Lower leg skin (tissue), 4 donors: ENCODE measurements at places on chromosomes 3 and 15.

DNA sequence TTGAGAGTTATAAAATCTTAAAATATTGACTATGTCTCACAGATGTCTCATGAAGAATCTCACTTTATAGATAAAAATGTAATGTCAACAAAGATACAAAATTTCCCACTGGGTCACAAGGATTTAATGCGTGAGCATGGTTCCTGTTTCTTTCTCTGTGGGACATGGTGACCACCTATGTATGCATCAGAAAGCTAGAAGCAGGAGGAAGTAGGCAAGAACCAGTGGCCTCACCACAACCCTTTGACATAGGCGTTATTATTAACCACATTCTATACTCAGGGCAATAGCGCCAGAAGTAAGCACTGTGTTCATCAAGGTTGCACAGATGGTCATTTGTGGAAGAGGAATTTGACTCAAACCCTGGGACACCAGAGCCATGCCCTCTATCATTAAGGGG lies 11.7 kb upstream of the ADAMTS17 start:
- no peak for DNase-seq

- DNase-seq: no peak
These were observed at the start of gene ARNT2 for GRCh38 chr15:80404057-80404760. TSS of gene ARNT2 (plus strand) at chr15:80404382. CDS start at chr15:80404516, 134 bp downstream.

DNA sequence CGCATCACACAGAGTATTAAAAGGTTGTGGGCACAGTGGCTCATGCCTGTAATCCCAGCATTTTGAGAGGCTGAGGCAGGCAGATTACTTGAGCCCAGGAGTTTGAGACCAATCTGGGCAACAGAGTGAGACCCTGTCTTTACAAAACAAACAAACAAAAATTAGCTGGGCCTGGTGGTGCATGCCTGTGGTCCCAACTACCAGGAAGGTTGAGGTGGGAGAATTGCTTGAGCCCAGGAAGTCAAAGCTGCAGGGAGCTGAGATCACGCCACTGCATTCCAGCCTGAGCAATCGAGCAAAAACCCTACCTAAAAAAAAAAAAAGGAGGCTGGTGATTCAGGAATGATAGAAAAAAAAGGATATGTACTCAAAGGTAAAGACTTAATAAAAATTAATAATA lies 28.2 kb upstream of the ST6GAL1 start:
- DNase-seq: no peak

DNA sequence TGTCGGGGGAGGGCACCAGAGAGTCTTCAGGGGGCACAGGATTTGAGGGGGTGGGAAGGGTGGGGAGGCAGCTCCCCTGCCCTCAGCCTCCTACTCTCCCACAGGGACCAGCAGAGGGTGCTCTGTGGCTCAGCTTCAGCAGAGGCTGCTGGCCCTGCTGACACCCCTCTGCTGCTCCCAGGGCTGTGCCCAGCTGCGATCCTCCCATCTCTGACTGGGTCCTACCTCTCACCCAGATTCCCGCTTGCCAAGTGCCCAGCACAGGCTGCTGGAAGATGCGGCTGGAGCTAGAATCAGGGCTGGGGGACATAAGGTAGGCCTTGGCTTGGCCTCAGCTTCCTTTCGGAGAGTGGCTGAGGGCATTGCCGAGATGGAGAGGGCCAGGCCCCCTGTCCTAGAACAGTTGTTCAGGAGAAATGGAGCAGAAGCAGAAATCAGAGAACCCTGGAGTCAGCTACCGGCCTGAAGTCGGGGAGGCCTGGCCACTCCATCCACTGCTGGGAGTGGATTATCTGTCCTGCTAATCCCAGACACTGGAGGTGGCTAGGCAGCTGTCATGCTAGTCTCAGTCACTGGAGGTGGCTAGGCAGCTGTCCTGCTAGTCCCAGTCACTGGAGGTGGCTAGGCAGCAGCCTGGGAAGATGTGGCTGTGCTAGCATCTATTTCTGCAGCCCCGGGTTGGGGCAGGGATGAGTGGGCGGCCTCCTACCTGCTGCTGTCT lies 3.9 kb downstream of the GRM2 start:
- DNase-seq: no peak

GRCh38 chr3:156787001-156787400 lies 39.2 kb upstream of the LEKR1 start:
- DNase-seq: no peak
